ENCODE measurements at places on chromosomes 3 and 15.
A peak's percentile ranks its signal among the peaks of the same experiment; 100 is the strongest.

DNA sequence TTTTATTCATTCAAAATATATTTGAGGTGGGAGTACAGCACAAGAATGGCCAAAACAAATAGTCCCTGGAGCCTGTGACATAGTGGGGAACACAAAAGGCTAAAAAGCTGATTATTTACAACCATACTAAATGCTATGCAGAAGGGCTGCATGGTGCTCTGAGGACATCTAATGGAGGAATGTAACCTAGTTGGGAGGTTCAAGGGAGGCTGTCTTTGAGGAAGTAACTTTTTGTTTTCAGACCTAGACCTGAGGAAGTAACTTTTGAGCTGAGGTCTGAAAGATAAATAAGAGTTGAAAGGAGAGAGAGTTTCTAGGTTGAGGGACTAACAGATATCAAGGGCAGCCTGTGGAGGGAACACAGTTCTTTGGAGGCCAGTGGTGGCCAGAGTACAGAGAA lies 34.8 kb upstream of the RASA2 start:
- peak; percentile 66 for DNase-seq

DNA sequence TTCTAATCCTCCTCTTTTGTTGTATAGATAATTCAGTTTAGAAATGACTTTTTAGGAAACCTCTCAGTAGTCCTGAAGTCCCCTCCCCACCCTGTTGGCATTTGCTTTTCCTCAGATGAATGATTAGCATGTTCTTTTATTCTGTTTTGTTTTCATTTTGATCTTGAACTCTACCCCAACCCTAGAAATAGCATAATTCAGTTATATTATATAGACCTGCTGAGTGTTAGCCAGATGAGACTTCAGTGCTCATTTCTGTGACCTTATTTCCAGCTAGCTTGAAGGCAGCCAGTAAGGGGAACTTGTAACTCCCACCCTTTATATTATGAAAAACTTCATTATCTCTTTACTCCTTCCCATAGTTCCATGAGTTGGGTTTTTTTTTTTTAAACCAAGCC lies 41.2 kb downstream of the SNRK start:
- DNase-seq: no peak

- DNase-seq: no peak
These were observed 142.7 kb upstream of the SYNPR start for GRCh38 chr3:63135367-63135766.

DNA sequence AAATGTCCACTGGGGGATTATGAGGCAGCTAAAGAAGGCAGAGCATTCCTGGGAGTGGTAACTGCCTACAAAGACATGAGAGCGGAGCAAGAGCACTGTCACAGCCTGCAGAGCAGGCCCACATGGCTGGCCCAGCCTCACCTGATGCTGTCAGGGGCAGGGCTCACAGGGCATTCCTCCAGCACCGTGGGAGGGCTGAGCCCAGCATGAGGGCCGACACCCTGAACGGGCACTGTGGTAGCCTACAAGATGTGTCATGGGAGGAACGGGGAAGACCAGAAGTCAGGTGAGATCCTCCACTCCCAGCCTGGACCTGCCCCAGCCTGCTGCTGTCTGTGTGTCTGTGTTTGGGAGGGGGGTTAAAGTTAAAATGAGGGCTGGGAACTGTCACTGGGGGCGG lies 30.1 kb downstream of the CCDC12 start:
- no peak for DNase-seq

- DNase-seq: no peak
These were observed 1233.9 kb upstream of the ALCAM start for GRCh38 chr3:104132566-104133403.

DNA sequence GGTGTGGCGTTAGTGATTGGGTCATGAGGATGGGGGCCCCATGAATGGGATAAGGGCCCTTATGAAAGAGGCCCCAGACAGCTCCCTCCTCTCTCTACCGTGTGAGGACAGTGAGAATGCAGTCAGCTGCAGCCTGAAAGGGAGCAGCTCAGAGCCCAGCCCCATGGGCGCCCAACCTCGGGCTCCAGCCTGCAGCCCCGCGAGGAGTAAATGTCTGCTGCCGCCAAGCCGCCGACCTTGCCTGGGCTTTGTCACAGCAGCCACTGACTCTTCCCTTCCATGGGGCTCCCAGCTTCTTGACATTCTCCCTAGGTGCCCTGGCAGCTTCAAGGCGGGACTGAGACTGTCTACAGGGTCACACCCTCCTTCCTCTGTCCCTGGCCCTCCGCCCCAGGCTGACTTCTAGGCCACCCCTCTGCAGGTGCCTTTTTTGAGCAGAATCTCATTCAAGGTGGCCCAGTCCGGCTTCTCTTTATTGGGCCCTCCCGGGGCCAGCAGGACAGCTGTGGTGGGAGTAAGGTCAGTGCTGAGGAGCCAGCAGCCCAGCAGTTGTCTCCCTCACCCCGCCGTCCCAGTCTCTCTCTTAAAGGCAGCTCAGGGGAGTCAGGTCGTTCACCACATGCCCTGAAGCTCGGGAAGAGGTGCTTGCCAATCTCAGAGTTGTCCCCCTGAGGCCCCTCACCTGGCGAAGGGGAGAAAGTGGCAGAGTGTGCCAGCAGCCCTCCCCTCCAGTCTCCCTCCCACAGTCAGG lies 18.7 kb upstream of the PRR20G start:
- DNase-seq: no peak

DNA sequence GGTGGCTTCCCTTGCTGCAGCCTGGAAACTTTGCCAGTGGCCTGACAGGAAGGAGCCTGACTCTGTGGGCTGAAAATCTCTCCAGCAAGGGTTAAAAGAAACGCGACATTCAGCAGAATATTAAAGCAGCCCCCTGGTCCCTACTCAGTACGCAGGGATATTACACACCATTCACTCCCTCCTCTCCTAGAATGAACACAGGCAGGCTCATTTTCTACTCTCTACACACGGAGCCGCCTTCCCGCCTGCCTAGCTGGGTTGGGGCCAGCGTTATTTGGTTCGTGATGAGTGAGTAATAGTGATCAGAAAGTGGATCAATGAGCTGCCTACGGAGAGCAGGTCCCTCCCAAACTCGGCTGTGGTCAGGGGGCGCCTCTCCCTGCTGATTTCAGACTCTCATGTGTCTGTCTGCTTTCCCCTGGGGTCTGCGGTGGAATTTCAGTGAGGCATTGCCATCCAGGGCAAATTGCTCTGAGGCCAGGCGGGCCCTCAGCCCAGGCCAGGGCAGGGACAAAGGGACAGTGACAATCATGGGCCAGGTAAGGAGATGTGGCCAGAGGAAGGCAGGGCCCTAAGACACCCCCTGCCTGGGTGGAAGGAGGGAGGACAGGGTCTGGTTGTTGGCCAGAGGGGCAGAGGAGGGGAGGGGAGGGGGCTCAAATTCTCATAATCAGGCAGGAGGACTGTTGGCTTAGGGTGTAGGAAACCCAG lies 2.8 kb downstream of the EPHB1 start:
- DNase-seq: no peak

- DNase-seq: no peak
These were observed 6.8 kb upstream of the PLCL2 start for GRCh38 chr3:16877911-16878310.

DNA sequence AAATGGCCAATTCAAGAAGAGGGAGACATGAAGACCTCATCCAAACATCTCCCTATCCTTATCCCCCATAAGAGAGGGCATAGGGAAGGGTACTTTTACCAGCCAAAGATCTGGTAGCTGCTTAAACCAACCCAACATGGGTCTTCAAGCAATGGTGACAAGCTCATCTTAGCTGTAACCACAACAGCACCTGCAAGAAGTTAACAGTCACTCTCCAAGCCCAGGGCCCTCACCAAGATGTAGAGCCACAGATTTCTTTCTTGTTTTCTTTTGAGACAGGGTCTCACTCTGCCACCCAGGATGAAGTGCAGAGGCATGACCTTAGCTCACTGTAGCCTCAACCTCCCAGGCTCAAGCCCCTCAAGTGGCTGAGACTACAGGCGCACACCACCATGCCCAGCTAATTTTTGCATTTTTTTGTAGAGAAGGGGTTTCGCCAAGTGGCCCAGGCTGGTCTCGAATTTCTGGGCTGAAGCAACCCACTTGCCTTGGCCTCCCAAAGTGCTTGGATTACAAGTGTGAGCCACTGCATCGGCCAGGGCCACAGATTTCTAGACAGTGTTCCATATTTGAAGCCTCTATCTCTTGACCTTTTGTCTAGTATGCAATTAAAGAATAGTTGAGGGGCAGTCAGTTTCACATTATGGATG lies 57.1 kb downstream of the DHX30 start:
- DNase-seq: no peak

DNA sequence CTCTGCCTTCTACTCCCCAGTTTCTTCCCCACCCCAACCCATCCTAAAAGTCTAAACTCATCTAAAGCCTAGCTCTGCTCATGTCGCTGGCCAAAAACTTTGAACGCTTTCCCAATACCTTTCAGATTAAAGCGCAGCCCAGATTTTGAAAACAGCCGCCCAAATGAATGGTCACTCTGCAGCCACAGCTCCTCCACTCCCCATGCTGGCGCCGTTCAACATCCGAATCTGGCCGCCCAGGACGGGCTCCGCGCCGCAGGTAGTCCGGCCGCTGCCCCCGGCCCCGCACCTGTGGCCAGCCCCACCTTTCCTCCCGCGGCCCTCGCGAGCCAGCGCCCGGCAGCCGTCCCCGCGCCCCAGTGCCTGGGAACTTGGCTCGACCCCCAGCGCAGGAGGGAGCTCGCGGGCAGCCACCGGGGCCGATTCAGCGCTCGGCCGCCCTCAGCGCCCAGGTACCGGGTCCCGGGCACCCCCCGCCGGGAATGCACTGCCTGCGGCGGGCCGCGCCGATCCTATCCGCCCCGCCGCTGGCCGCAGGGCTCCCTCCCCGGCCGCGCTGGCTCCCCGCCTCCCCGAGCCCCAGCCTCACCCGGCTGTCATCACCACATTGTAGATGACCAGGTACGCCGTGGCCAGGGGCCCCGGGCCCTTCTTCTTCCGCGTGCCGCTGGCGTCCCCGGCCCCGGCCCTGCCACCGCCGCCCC lies 417 bp downstream of the HACD2 start:
- DNase-seq: no peak

GRCh38 chr3:147356145-147356908 lies 50.0 kb downstream of the ZIC4 start:
- DNase-seq: no peak

GRCh38 chr3:110902453-110903085 lies 169.0 kb upstream of the NECTIN3 start:
- DNase-seq: no peak

DNA sequence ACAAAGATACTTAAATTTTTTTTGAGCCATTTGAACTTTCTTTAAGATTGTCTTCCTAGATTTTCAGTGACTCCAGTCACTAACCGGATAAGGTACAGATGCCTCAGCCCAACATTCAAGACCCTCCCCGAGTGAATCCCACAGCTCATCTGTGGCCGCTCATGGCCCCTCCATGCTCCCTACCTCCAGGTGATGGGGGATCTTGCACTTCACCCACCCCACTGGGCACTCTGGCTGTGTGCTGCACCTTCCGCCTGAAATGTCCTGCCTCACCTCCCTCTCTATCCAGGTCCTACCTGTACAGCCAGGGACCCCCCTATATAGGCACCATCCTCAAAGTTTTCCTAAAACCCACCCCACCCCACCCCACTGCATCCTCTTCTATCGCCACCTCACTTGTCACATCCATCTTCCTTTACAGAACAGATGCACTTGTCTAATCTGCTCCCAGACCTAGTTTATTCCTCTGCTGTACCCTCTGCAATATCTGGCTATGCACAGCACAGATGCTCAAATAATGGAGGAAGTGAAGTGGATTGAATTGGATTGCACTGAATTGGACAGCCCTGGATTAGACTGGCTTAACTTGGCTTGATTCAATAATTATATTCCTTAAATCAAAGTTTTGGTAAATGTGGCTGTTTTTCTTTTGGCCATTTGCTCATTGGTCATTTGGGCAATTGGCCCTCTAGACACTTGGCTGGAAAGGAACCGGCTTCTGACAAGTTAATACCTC lies 24.5 kb downstream of the NTRK3 start:
- DNase-seq: no peak

GRCh38 chr3:43906849-43907507 lies 216.2 kb downstream of the ABHD5 start:
- no peak for DNase-seq

DNA sequence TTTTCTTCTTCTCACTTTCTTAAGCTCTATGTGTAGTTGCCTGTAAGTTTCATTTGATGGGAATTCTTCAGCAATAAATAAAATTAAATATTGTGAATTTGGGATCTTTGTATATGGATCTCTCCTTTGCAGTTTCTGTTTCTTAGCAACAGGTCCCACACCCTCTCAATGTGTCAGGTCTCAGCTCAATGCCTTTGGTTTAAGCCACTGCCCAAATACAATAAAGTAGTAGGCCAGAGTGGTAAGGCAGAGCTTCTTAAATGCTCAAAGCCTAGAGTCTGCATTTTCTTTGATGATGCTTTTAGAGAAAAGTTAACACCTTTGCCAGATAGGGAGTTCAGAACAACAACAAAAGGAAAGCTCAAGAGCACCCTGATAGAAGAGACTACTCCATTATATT lies 343.7 kb downstream of the NSUN3 start:
- DNase-seq: no peak

GRCh38 chr3:195893916-195894465 lies 14.4 kb downstream of the TNK2 start:
- DNase-seq: no peak

- peak; percentile 46 for DNase-seq
These were observed 51.8 kb downstream of the CHST2 start for GRCh38 chr3:143171141-143171980.

GRCh38 chr3:23809294-23809693 lies 3.5 kb downstream of the UBE2E1 start:
- no peak for DNase-seq

GRCh38 chr15:62775932-62776331 lies 266.6 kb upstream of the TPM1 start:
- DNase-seq: no peak

DNA sequence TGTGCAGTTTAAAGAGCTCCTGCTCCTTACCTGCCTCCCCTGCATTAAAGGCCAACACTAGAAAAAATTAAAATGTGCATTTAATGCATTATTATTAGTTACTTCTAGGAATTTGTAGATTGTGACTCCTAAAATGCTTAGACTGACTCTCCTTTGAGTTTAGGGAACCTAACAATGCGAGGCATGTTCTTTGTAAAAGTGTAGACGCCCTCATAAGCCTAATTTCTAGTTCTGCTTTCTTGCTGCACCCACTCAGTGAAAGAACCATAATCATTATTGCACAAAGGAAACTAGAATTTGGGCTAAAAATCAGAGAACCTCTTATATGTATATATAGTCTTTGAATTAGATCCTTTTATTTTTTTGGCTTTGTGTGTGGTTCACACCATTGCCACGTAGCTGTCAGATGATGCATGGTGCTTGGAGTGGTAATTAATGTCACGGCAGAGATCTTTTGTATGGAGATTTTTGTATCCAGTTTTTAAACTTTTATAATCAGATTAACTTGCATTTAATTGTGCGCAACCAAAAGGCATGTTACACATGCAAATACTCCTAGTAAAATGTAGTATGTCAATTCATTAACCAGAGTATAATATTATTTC lies 710 bp downstream of the ABHD10 start:
- no peak for DNase-seq

GRCh38 chr15:85541744-85542143 lies 161.3 kb downstream of the AKAP13 start:
- no peak for DNase-seq

GRCh38 chr15:88401996-88402656 lies 65.1 kb downstream of the MRPL46 start:
- peak; percentile 64 for DNase-seq

Measured in spinal cord (tissue), 10 donors.